ENCODE measurements at places on chromosomes 7 and 10. TPM values are rescaled to one million over a fixed set of nuclear protein-coding genes. Genes with fewer than 3 reads are reported as not detected.

STEAP2 gene
- not detected for total RNA-seq

SORBS1 gene
- total RNA-seq = 0.69 TPM

GRID2IP gene
- total RNA-seq = 0.11 TPM

GBX1 gene
- total RNA-seq = not detected

CCSER2 gene
- 85.2 TPM for total RNA-seq
